ENCODE measurements at places on chromosomes 7 and 10. TPM values are rescaled to one million over a fixed set of nuclear protein-coding genes. Genes with fewer than 3 reads are reported as not detected.

The CD36 gene
- 509 TPM for total RNA-seq

The PRXL2A gene
- 57.3 TPM for total RNA-seq

The TEX36 gene
- total RNA-seq, result not detected

The AKR1C3 gene
- total RNA-seq, result 19.0 TPM

The TUBAL3 gene
- 0.17 TPM for total RNA-seq
